ENCODE measurements at places on chromosomes 6 and 20.

GRCh38 chr20:33113387-33113908, 34.0 kb downstream of the BPIFB4 start:
- no peak for DNase-seq

GRCh38 chr20:10225439-10226060, 6.9 kb downstream of the SNAP25 start:
- DNase-seq = no peak

DNA sequence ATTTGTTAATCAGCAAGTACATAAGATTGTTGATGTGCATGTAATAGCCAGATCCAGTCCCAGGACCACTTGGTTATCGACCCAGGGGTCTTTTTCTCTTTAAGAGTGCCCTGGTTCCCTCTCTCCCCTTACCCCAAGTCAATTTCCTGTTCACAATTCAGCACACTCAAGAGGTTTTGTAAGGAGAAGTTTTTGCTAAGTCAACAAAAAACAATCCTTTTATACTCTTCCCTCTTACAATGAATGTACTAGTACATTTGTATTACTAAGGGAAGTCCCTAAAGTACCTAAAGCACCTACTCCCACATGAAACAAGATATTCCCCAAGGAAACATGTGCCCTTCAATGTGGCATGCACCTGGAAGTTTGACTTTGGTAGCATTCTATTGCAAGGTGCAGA, 1.6 kb upstream of the NT5DC1 start:
- DNase-seq = no peak

- peak; percentile 22 for DNase-seq
These were observed 65.9 kb downstream of the DLL1 start for GRCh38 chr6:170224694-170225660.

- DNase-seq = no peak
These were observed 2.7 kb downstream of the ADTRP start for GRCh38 chr6:11775791-11776409.

DNA sequence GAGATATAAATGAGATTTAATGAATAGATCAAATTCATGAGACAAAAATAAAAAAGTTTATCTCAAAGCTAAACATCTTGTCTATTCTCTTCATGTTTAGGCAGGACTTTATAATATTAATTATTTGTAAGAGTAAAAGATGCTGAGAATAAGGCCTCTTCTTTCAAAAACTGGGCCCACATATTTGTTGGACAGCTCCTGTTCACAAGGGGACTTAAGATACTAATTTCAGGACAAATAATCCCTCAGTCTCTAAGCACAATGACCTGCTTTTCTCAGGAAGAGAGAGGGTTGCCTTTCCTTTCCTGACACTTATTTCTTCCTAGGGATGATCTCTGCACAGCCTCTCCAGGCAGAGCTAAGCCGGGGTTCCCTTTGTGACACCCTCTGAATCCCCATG, 43.3 kb downstream of the NOX3 start:
- no peak for DNase-seq

GRCh38 chr6:164827537-164827936, 481.9 kb downstream of the C6orf118 start:
- DNase-seq = peak; percentile 51

GRCh38 chr20:57920971-57921370, 211.2 kb upstream of the PMEPA1 start:
- DNase-seq = no peak

DNA sequence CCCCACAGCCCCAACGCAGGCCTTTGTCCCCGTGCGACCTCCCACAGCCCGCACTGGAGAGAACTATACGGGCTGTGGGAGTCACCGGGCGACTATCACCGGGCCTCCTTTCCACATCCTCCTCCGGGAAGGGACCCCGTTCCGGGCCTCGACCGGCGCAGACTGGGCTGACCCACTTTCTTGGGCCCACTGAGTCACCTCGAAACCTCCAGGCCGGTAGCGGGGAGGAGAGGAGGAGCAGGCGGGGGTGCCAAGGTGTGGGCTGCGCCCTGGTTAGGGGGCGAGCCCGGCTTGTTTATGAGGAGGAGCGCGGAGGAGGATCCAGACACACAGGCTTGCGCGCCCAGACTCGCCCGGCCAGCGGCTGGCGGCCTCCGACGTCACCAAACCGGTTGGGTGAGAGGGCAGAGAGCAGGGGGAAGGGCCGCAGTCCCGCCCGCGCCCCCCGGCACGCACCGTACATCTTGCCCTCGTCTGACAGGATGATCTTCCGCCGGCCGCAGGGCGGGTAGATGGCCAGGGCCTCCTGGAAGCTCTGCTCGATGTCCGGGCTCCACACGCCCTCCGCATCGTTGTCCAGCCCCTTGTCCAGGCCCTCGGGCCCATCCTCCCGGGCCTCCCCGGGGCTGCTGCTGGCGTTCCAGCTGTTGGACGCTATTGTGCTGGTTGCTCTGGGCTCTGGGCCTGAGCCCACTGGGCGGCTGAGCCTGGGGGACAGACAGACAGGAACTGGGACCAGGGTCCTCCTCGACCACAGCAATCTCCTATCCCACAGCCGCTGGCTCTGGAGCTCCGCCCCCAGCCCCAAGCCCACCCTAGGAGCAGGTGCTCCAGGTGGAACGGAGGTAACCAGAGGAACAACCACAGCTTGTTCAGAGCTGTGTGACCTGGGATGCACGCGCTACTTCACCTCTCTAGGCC, 10.6 kb downstream of the TEAD3 start:
- DNase-seq = no peak

DNA sequence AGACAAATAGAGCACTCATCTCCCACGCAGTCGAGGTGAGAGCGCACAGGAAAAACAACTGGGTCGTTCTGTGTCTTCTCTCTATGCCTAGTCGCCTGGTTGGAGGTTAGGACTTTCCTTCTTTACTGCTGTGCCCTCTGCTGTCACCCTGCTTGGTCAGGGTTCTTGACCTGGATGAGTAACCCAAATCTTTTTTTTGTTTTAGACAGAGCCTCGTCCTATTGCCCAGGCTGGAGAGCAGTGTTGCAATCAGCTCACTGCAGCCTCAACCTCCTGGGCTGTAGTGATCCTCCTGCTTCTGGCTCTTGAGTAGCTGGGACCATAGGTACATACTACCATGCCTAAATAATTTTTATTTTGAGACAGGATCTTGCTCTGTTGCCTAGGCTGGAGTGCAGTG, 24.5 kb downstream of the PRPF6 start:
- DNase-seq = no peak

- DNase-seq = no peak
These were observed 160.9 kb downstream of the DTNBP1 start for GRCh38 chr6:15501826-15502445.

GRCh38 chr6:48486876-48487275, 375.9 kb upstream of the PTCHD4 start:
- no peak for DNase-seq

DNA sequence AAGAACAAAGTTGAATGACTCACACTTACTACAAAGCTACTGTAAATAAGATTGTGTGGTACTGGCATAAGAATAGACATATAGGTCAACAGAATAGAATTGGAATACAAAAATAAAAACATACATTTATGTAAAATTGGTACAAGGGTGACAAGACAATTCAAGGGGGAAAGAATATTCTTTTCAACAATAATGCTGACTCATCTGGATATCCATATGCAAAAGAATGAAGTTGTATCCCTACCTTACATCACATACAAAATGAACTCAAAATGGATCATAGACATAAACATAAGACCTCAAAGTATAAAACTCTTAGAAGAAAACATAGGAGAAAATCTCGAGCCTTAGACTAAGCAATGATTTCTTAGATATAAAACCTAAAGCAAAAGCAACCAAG, 50.9 kb downstream of the TRMT6 start:
- DNase-seq = no peak

GRCh38 chr6:16657768-16658167, 103.5 kb downstream of the ATXN1 start:
- no peak for DNase-seq

DNA sequence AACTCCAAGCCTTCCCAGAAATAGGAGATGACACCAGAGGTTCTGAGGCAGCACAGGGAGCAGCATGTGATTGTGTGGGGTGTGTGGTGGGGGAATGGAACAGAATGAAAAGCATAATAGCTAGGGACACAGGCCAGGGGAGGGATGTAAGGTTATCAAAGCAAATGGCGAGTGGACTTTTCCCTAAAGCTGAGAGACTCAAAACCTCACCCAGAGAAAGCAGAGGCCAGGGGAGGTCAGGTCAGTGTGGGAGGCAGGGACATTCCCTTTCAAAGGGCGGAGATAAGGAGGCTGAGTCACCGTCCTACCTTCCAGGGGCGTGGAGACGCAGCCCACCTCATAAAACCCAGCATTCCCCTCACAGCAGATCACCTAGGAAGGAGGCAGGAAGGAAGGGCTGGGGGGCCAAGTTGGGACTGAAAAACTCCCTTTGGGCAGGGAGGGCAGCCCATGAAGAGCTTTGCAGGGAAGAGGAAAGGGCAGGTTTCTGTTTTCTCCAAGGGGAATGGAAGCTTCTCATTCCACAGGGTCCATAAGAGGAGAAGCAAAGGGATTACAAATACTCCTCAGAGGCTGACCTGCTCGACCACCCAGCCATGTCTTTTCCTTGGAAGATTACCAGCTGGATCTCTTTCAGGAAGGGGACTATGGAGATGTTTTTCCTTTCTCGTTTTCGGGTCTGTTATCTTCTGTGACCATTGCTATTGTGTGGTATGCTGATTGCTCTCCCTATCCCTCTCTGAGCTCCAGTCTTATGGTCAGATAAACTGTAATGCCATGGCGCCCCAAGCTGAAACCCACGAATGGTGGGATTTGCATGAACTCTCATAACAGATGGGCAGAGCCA, 9.6 kb upstream of the LY6G5C start:
- DNase-seq = no peak
